ENCODE measurements at places on chromosomes 6 and 20.

DNA sequence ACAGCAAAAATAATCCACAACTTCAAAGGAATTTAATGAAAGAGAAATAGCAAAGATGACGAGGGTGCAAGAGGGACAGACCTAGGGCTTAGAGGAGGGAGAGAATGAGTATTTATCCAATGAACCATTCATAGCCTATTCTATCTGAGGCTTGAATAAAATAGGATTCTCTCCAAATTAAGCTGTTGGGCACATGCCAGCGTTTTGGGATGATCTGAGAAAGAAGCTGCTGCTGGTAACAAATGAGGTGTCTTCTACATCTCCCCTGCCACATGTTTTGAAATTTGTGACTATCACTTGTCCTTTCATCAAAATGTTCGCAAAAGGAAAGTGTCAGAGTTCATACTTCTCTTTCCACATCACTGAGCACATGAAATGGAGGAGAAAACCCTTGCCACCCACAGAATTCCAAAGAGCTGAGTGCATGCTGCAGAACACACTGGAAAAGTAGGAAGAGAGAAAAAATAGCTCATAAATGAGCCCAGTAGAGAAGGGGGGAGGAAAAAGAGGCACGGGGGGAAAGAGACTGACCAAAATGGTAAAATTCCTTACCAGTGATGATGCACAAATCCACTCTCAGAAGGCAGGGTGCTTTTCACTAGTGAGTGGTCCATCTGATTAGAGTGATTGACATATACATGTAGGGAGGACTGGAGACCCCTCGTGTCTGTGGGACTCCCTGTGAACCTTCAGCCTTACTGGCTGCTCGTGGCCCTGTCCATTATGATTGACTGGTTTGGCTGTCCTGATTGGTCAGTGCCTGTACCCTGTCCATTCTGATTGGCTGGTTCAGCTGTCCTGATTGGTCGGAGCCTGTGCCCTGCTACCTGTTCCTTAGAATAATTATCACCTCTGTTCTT lies 180.5 kb downstream of the OGFRL1 start:
- no peak for DNase-seq

- DNase-seq: no peak
Observed at GRCh38 chr6:138577151-138577915, 78.0 kb upstream of the NHSL1 start.

DNA sequence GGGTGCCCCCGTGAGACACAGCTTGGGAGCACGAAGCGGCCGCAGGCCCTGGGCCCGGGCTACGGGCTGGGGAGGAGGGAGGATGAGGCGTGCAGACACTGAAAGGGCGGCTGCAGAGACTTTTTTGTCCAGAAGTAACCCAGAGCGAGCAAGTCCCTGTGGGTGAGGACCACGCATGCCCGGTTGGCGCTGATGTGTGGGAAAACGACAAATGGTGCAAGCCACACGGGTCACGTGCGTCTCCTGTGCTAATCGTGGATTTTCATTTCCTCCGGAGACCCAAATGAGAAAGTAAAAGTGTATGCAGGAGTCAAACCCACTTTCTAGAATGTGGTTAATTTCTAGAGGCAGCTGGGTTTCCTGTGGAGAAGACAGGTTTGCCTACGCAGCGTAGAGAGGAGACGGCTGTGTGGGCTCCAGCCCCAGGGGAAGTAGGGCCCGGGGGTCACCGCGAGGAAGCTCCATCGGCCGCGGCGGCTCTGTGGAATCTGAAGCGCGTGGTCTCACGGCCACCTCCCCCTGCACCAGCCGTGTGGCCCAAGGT lies 19.0 kb downstream of the DLL1 start:
- DNase-seq: peak; percentile 82

DNA sequence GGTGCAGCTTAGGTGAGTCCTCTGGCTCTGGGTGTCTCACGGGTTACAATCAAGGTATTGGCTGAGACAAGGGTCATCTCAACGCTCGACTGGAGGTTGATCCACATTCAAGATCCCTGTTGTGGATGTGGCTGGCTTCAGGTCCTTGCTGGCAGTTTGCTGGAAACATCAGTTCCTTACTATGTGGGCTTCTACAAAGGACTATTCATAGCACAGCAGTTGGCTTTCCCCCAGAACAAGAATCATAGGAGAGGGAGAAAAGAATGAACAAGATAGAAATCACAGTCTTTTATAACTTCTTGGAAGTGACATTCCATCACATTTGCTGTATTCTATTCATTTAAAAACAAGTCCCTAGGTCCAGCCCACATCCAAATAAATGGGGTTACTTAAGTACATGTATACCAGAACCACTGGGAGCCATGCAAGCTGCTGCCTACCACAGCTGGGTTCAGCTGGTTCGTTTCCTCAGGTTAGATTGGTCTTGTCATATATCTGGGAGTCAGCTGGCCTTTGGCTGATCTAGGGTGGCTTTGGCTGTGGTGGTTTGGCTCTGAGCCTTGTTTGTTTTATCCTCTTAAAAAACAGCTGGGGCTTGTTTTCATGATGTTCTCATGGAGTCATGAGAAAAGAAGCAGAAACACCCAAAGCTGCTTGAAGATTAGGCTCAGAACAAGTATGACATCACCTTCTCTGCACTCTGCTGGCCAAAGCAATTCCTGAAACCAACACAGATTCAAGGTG lies 433.2 kb upstream of the SPTLC3 start:
- DNase-seq: no peak

DNA sequence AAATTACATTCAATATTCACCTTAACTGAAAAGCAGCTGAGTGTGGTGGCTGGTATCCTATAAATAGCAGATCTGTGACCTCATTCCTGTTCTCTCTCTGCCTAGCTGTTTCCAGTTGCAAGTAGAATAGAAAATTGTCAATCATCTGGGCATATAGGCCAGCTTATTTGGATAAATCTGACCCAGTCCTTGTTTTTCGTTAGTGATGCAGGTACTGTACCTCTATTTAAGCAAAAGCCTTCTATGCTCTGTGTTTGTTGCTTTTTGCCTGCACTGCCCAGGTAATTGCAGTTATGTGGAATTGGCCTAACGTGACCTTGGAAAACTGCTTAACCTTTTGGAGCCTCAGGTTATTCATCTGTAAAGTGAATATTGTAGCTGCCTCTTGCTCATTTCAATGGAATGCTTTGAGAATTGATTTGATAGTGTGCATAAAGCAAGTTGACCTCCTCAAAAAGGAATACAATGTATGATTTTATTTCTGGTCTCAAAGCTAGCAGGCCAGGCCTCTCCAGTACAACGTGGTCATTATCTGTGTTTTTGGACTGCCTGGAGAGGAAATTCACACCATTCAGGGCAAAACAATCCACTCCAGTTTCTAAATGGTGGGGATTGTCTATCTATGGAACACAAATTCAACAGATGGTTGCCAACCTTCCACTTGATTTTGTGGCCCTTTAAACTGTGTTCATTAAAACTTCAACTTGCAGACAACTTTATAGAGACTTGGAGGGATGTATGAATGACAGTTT lies 508.7 kb upstream of the CITED2 start:
- no peak for DNase-seq
